ENCODE measurements at places on chromosomes 4 and X. TPM values are rescaled to one million over a fixed set of nuclear protein-coding genes. Genes with fewer than 3 reads are reported as not detected.
A peak's percentile ranks its signal among the peaks of the same experiment; 100 is the strongest.

Gene NIPAL1
- 1.0 TPM for polyA plus RNA-seq

Gene FABP2
- not detected for polyA plus RNA-seq

Gene SH3BGRL
- polyA plus RNA-seq, result 150 TPM

Gene CENPE
- 2.4 TPM for polyA plus RNA-seq

Gene IDH3G
- polyA plus RNA-seq, result 52.8 TPM

Gene NDNF
- polyA plus RNA-seq, result 0.18 TPM

Gene RTL3
- polyA plus RNA-seq, result 0.59 TPM

Gene ARSJ
- 18.4 TPM for polyA plus RNA-seq

Gene SGMS2
- 40.0 TPM for polyA plus RNA-seq

Gene GUCY1A1
- polyA plus RNA-seq, result 0.38 TPM

Gene GPR143
- not detected for polyA plus RNA-seq

Gene CWH43
- polyA plus RNA-seq, result not detected

Gene CXCR3
- polyA plus RNA-seq, result not detected

Gene RAI2
- polyA plus RNA-seq, result not detected

Gene OCIAD2
- 34.2 TPM for polyA plus RNA-seq

Gene CTPS2
- 6.6 TPM for polyA plus RNA-seq

Gene IL1RAPL2
- polyA plus RNA-seq, result not detected

Gene TDO2
- not detected for polyA plus RNA-seq

Gene SPATA4
- 0.07 TPM for polyA plus RNA-seq

DNA sequence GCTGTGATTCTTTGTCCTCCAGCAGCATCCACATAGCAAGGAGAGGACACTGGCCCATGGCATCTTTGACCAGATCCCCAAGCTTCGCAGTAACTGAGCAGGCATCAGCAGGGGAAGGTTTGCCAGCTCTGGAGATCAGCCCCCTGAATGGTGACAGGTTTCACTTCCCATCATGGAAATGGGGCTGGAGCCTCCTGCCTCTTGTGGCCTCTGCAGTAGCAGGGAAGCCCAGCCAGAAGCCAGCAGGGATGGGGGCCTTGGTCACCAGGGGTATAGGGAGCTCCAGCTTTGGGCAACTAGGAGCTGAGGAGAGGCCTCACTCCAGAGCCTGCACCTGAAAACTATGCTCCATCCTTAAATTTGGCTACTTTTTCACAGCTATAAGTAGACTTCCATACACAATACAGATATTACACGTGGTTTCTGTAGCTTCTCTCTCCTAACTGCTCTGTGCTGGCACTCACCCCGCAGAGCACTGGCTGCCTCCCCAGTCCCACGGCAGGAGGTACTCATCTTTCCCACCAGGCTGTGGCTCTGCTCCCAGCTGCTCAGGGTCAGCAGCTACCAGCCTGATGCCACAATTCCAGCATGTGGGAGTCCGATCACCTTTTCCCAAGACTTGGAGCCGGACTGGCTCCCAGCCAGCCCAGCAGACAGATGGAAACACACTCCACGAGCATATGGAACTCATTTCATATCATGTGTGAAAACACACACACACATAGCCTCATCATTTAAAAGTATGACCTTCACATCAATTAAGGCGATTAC, 2.8 kb downstream of the TMEM271 start:
- DNase-seq, result no peak

DNA sequence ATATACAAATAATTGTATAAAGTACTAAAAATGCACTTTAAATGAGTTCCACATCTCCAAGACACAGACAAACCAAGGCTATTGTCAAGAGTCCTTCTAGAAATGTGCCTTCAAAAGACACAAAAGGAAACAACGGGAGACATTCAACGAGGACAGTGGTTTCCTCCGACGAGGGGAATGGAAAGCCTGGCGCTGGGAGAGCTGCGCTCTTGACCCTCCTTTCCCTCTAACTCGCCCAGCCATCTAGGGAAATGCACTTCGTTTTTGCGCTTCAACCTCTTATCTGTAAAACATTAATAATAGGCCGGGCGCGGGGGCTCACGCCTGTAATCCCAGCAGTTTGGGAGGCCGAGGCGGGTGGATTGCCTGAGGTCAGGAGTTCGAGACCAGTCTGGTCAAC, 37.0 kb downstream of the ZFP42 start:
- no peak for DNase-seq

- no peak for DNase-seq
These were observed 18.7 kb upstream of the GPR34 start for GRCh38 chrX:41670112-41670511.

- no peak for DNase-seq
These were observed 64.5 kb downstream of the IQCM start for GRCh38 chr4:149751174-149751573.

- peak; percentile 49 for DNase-seq
These were observed 490.9 kb upstream of the INTU start for GRCh38 chr4:127141856-127142255.

GRCh38 chrX:10098270-10098713, 58.5 kb upstream of the CLCN4 start:
- DNase-seq, result no peak

DNA sequence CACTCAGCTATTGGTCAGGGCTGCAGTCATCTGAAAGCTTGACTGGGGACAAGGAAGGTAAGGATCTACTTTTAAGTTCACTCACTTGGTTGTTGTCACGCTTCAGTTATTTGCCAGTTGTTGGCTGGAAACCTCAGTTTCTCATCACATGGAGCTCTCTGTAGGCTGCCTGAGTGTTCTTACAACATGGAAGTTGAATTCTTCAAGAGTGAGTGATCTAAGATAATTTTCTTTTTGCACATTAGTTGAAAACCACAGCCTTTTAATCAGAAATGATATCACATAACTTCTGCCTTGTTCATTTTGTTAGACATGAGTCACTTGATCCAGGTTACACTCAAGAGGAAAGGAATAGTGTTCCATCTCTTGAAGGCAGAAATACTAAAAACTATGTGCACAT, 552.7 kb downstream of the RAPGEF2 start:
- DNase-seq, result no peak

- DNase-seq, result no peak
These were observed 1624.8 kb upstream of the TENM3 start for GRCh38 chr4:180618396-180618795.

- DNase-seq, result no peak
These were observed 362.4 kb downstream of the MID1IP1 start for GRCh38 chrX:39163581-39164126.

GRCh38 chr4:41285864-41286235, 29.1 kb downstream of the UCHL1 start:
- DNase-seq, result no peak

DNA sequence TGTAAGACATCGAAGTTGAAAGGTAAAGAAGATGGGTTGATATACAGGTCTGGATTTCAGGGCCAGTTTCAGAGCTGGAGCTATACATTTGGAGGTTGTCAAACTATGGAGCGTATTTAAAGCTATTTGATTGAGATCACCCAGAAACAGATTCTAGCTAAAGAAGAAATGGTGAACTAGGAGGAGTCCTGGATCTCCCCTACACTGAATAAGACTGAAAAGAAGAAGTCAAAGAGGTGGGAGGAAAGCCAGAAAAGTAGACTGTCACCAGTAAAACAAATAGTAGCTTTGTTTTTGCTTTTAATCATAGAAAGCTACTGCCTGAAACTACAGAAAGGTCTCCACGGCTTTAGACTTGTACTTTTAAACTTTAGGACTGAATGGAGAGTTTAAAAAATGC, 5.0 kb upstream of the NDP start:
- no peak for DNase-seq

- DNase-seq, result no peak
These were observed 43.7 kb downstream of the FNIP2 start for GRCh38 chr4:158812543-158812942.

- no peak for DNase-seq
These were observed 256.9 kb downstream of the ANKRD50 start for GRCh38 chr4:124455671-124456070.

- DNase-seq, result peak; percentile 85
These were observed 19.7 kb downstream of the MAEA start for GRCh38 chr4:1309261-1310010.

- DNase-seq, result no peak
These were observed 7.1 kb downstream of the TASL start for GRCh38 chrX:30570505-30570904.

- peak; percentile 72 for DNase-seq
These were observed 21.6 kb downstream of the FABP2 start for GRCh38 chr4:119300101-119300978.

GRCh38 chr4:74230902-74231499, 73.1 kb downstream of the MTHFD2L start:
- DNase-seq, result peak; percentile 49

GRCh38 chr4:182404376-182404775, 161.2 kb downstream of the TENM3 start:
- DNase-seq, result no peak

DNA sequence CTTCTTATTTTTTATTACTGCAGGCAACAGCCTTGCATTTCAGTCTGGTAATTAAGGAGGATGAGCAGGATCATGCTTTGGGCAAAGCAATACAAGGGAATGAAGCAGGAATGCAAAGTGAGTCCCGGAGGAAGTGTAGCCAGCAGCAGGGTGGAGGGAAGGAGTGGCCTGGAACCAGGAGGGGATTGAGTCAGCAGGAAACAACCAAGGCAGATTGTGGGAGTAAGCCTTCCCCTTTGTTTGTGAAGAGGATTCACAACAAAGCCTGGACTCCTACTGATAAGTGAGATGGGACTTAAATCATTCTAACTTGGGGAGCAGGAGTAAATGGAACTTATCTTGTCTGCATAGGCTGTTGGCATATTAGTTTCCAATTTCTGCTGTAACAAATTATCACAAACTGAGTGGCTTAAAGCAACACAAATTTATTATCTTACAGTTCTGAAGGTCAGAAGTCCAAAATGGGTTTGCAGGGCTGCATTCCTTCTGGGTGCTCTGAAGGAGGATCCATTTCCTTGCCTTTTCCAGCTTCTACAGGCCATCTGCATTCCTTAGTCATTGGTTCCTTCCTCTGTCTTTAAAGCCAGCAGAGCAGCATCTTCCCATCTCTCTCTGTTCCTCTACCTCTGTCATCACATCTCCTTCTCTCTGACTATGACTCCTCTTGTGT, 93.2 kb upstream of the AP1S2 start:
- DNase-seq, result peak; percentile 27

DNA sequence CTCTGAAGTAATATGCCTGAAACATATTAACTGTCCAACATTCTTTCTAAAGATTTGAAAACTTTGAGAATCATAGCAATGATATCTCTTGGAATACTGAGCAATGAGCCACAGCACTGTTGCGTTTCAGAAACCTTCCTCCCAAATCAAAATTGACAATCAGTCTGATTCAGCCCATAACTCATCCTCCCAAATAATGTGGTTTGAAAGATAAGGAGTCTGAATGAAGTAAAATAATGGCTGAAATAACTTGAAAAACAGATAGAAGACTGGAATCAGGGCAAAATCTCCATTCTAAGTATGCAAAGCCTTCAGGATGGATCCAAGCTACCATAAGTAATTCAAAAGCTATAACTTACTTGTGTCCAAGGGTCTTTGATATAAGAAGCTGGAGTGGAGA, 98.6 kb upstream of the PLS3 start:
- DNase-seq, result no peak

DNA sequence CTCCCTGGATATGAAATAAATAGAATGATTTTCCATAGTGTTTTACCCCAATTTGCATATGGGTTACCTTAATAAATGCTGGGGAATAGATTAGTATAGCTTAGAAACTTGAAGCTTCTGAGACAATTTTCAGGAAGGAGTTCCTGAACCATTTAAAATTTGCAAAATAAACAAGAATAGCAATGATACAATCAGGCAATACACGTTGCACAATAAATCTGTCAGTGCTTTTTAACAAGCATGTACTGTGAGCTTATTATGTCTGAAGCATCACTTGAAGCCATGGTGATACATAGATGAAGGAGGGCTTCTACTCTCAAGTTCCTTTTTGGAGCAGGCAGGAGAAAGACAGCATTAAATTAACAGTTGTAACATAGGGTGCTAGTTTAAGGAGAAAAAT, 84.2 kb upstream of the WDFY3 start:
- no peak for DNase-seq

- no peak for DNase-seq
These were observed 29.8 kb upstream of the RELL1 start for GRCh38 chr4:37715889-37716402.

DNA sequence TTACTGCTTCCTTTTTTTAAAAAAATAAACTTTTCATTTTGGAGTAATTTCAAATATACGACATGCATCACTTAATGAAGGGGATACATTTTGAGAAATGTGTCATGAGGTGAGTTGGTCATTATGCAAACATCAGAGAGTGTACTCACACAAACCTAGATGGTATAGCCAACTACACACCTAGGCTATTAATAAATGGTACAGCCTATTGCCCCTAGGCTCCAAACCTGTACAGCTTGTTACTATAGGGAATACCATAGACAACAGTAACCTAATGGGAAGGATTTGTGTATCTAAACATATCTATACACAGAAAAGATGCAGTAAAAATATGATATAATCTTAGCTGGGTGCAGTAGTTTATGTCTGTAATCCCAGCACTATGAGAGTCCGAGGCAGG, 29.1 kb downstream of the SETD7 start:
- DNase-seq, result no peak
